Fibroblast of mammary gland (primary cell): ENCODE measurements at places on chromosomes 2 and 18.

DNA sequence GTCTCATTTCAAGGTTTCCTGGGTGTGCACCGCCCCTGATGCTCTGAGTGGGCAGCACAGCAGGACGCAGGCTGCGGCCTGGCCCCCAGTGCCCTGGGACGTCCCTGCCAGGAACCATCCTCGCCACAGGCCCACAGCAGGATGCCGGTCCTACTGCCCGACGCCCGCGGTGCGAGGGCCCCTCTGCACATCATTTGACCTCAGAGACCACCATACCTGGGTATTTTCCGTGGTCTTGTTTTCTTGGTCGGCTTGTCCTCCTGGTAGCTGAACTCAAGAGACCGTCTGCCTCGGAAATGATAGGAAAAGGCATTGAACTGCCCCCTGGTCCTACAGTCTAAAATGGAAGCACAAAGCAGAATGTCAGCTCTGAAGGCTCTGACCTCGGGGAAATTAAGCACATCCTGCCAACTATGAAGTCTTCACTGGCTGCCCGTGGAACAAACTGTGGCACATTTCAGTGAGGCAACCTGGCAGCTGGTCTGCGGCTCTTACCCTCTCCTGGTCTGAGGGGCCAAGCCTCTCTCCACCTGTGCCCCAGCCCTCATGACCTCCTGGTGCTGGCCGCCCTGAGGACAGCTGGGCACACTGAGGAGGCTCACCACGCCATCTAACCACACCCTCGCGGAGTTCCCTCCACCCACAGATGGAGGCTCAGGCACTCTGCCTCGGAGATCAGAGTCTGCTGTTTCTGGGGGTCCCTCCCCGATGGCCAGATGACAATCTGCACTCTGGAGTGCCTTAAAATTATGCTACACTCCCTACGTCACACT lies 105.0 kb downstream of the PXDN start:
- DNase-seq, result no peak

GRCh38 chr2:219912491-219912921 lies 285.1 kb downstream of the SLC4A3 start:
- peak; percentile 65 for DNase-seq

- no peak for DNase-seq
These were observed 319.0 kb downstream of the STK39 start for GRCh38 chr2:167928434-167928833.

DNA sequence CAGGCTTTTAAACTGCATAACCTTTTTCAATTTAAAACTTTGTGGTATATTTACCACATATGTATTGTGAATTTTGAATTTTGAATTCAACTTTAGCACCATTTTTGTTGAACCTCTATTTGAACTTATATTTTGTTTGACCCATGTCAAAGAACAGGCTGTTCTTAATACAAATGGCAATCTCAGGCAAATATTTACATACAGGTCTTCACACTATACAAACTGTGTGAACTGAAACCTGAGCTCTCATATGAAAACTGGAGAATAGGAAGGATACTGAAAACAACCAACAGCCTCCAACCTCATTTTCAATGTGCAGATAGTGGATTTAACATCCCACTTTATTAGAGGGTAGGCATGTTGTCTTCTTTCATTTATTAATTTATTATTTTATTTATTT lies 491.8 kb downstream of the KCNJ3 start:
- DNase-seq, result no peak

DNA sequence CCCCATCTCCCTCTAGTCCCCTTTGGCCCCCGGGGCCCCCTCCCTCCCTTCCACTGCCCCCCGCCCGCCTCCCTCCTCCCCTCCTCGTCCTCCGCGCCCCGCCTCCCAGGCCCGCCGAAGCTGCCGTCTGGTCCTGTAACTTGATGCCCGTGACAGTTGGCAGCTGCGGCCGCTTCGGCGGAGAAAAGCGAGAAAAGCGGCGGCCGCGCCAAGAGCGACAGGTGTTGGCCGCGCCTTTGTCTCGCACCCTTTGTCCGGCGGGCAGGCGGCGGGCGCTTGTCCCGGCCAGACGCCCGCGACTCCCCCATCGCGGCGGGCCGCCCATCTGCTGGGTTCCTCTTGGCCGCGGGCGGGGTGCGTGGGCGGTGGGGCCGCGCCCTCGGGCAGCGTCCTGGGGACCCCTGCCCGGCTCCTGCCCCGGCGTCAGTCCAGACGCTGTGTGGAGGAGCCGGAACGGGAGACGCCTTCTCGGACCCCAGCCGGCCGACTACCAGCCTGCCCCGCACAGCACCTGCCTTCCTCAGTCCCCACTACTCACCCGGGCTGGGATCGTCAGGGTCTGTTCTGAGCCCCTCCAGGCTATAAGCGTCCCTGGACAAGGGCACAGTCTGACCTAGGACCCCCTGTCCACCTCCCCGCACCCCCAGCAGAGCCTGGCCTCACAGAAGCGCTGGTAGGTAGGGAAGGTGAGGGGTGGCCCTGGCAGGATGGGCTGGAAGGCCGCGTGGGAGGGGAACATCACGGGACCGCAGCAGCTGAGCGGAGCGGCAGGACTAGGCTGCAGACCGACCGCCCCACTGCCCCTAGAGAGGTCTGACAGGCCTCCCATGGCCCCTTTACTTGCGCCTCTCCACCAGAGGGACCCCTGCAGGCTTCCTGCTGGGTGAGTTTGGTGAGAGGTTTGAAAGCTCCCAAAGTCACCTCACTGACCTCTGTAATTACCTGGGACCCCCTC lies 1.2 kb upstream of the HES6 start:
- peak; percentile 12 for DNase-seq

GRCh38 chr2:217208867-217209266 lies 349.0 kb upstream of the TNP1 start:
- DNase-seq, result no peak

GRCh38 chr18:23824240-23824639 lies 135.0 kb downstream of the LAMA3 start:
- DNase-seq, result peak; percentile 12

- DNase-seq, result no peak
These were observed 750.4 kb downstream of the EPHA4 start for GRCh38 chr2:220821683-220822082.

DNA sequence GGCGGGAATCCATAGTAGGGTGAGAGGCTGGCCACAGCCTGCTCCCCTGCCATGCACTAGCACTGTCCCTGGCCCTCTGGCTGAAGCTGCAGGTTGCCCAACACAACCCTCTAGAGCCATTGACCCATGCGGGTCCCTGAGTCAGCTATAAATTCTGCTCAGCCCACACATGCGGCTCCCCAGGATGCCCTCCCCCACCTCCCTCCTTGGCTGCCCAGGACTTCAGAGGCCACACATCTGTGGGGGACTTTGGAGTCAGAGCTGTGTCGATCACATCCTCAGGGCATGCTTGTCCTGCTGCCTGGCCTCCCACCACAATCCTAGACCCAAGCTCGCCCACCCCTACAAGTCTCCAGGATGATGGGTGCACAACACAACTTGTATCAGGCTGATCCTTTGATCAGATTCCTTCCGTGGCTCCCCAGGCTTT lies 97.0 kb downstream of the TFCP2L1 start:
- no peak for DNase-seq

- DNase-seq, result no peak
These were observed 2.5 kb downstream of the HPCAL1 start for GRCh38 chr2:10305254-10305635.

DNA sequence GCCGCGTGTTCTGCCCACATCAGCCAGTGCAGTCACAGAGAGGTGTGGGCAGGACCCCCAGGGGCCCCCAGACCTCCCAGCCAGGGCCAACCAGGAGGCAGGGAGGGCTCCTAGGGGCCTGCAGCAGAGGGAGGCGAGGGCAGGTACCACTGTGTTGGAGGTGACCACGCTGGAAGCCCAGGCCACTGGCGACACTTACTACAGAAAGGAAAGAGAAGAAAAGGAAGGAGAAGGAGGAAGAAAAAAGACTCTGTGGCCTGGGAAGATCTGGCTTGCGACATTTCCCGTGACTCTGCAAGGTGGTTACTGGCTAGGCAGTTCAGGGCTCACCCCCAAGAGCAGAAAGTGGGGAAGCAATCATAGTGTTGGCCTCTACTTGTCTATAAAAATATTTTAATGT lies 98.1 kb upstream of the BCL2L11 start:
- no peak for DNase-seq

- DNase-seq, result no peak
These were observed 98.7 kb upstream of the ST3GAL5 start for GRCh38 chr2:85987266-85988174.

DNA sequence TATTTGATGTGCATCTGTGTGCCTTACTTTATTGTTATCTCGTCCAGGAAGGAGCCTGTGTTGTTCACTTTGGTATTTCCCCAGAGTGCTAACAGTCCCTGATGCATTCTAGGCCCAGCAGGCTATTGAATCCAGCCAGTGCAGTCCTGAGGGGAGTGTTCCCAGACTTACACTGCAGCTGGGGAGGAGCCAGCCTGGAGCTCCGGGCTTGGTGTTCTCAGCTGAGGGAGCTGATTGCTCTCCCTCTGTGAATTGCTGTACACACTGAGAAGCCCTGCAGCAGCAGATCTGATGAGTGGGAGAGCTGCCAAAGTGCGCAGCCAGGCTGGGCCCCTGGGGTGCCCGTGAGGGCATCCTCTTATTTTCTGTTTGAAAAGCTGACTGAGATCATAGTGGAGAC lies 159.2 kb downstream of the GALNT3 start:
- no peak for DNase-seq

DNA sequence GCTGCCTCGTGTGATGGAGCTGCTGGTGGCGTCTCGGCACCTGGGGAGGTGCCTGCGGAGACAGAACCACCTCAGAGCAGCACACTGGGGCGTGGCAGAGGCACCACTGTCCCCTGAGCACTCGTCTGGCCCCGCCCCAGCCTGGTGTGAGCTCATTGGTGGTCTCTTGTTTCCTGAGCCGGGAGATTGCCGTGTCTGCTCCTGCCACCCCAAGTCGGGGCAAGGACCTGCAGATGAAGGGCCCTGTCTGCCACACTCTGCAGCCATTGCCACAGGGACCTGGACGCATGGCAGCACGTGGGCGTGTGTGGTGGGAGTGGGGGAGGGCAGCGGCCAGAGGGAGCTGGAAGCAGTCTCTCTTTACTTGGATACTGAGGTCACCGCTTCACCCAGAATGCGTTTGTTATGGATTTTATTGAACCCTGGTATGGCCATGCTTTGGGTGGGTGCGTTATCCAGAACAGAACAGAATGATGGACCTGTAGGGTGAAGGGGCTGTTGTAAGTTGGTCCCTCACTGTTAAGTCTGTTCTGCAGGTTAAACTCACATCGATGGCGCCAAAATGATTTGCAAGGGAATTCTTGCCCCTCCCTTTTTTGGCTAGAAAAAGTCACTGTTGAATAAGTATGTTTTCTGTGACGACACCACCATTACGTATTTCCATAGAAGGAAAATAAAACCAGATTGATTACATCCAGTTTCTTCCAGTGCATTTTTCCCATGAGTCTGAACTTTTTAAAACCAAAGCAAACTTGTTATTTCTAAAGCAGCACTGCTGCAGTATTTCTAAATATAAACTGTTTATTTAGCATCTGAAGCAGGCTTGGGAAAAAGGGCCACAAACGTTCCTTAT lies 92.0 kb downstream of the USP40 start:
- peak; percentile 17 for DNase-seq

GRCh38 chr2:73838889-73839534 lies 10.3 kb downstream of the STAMBP start:
- no peak for DNase-seq

- DNase-seq, result no peak
These were observed 152.9 kb downstream of the NCKAP5 start for GRCh38 chr2:133415210-133415876.

DNA sequence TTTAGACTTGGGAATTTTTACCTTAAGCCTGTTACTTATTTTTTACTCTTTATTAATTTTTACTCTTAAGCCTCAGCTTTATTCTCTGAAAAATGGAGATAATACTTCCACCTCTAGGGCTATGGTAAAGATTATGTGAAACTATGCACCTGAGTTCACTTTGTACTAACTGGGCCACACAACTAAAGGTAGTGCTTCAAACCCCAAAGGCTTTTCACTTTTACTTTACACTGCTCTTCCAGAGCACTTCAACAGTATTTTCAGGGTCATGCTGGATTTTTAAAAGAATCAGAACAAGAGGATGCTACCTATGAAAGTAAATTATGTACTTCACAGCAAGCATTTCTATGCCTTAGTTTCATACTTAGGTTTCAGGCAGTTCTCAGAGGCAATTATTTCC lies 27.8 kb downstream of the MEX3C start:
- DNase-seq, result no peak

DNA sequence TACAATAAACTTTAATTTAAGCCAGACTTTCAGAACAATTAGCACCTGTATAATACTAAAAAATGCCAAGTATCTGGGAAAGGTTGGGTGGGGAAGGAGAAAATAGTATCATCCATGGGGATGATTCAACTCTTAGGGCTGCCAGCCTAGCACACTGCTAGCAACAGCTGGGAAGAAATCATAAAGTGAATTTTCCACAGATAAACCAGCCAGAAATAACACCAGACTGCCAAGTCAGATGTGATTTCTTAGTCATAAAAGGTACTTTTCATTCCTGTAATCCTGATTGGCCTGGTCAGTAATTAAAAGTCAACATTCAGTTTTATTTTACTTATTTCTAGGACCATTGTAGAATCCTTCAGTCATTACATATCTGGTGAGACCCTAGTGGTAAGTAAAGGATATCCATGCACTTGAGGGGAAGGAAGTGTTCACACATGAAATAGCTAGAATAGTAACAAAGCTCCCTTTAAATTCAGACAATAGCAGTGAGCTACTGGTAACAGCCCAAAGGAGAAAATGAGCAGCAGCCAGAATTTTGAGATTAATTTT lies 59.4 kb downstream of the LIMS1 start:
- peak; percentile 94 for DNase-seq

DNA sequence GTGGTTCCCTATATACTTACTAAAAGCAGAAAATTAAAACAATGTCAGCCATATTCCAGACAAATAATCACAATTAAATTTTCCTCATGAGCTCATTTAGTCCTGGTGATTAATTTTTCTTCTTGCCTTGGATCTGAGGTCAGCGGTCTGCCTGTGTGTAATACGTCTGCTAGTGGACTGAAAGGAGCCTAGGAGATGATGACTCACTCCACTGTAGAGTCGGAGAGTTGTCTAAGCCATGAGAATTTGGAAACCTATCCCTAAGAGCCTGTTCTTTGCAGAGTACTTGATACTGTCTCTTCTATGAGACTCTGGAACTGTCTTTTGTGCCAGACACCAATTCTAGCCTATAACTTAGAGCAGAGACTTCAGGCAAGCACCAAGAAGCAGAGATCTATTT lies 94.2 kb upstream of the RAB27B start:
- peak; percentile 98 for DNase-seq

GRCh38 chr2:74983631-74984392 lies 25.4 kb downstream of the POLE4 start:
- DNase-seq, result no peak
